HuH-7.5 (cell line): ENCODE measurements at places on chromosomes 1 and 21.

DNA sequence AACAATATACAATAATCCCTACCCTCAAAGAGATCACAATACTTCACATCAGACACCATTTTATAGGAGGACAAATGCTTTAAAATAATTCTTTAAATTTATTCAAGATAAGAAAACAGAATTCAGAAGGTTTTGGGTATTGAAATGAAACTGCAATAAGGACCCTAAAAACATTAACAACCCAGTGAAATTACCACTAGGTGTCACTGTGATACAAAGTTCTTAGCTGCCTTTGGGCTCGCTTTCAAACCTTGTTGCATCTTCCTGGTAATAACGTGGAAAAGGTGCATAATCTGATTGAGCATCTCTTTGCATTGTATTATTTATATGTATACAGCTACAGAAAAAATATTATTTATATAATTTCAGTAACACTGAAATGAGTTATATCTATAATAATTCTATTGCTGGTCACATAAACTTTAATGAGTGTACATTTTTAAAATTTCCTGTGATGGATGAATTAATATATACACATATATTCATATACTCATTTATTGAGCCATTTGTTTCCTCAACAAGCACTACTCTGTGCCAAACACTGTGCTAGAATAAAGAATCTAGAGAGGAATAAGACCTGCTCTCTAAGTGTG, 185.2 kb downstream of the FAF1 start:
- peak; percentile 6 for DNase-seq

- DNase-seq: no peak
These were observed 168.3 kb downstream of the PLPP3 start for GRCh38 chr1:56411021-56411420.

DNA sequence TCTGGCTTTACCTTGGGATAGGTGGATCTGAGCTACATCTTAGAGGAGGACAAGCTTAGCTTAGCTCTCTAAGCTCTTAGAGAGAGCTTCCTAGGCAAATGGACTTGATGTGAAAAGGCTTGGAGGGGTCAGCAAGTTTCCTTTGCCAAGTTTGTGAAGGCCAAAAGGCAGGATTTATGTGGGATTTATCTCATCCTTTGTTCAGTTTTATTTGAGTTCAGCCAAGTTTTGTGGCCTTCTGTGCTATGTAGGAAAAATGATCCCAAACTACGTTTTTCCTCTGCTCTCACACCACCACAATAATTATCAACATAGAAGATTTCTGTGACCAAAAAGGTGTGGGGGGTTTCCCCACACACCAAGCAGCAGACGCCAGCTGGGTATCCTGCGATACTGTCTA, 26.0 kb upstream of the RNF11 start:
- DNase-seq: no peak

DNA sequence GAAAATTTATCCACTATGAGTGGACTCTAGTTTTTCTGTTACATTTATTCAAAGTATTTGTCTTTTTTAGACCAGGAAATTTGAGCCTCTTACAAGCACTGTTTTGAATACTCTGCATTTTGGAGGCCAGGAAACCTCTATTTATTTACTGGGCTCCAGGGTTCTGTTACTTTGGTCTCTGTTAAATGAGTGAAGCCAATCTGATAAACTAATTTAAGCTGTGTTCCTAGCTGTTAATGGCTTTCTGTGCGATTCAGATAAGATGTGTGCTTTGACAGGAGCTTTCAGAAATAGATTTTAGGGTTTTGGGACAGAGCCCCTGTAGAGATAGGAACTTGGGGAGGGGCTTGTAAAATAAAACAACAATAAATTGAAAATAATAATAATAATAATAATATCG, 23.9 kb downstream of the ACKR1 start:
- DNase-seq: no peak

DNA sequence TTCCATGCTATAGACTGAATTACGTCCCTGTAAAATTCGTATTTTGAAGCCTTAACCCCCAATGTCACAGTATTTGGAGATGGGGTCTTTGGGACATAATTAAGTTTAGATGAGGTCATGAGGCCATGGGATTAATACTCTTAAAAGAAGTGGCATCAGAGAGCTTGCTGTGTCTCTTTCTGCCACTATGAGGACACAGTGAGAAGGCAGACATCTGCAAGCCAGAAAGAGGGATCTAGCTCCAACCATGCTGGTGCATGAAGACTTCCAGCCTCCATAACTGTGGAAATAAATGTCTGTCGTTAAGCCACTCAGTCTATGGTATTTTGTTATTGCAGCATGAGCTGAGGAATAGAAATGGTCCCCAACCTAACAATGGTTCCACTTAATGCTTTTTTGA, 99.0 kb downstream of the LTN1 start:
- DNase-seq: no peak

GRCh38 chr1:162905174-162906158, 44.5 kb upstream of the CCDC190 start:
- DNase-seq: no peak

DNA sequence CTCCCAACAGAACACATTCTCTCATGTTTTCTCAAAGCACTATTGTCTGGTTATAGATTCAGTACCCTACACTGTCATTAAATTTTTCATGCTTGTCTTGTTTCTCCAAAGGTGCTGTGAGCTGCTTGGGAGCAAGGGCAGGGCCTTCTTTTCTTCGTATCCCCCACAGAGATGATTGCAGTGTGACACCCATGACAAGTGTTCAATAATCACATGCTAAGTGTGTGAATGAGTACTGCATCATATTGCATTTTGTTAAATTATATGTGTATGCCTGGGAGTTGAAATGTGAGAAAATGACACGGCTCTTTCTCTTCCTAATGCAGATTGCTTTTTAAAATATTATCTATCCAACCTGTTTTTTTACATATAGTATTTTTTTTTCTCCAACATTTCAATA, 57.3 kb upstream of the MAGI3 start:
- no peak for DNase-seq

DNA sequence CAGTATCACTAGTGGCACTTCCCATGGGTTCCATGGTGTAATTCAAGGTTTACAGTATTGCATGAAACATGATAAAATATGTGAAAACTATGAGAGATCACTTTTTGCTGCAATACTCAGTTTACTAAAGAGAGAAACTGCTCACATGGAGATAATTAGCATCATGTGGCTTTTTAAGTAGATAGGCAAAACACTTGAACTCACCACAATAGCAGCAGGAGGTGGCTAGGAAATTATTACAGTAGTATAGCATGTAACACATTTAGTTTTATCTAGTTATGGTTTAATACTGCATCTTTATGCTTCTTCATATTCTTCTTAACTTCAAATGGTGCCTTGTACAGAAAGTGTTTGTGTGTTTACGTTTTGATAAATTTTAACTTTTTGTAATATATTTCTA, 698.5 kb upstream of the BRINP3 start:
- DNase-seq: no peak

DNA sequence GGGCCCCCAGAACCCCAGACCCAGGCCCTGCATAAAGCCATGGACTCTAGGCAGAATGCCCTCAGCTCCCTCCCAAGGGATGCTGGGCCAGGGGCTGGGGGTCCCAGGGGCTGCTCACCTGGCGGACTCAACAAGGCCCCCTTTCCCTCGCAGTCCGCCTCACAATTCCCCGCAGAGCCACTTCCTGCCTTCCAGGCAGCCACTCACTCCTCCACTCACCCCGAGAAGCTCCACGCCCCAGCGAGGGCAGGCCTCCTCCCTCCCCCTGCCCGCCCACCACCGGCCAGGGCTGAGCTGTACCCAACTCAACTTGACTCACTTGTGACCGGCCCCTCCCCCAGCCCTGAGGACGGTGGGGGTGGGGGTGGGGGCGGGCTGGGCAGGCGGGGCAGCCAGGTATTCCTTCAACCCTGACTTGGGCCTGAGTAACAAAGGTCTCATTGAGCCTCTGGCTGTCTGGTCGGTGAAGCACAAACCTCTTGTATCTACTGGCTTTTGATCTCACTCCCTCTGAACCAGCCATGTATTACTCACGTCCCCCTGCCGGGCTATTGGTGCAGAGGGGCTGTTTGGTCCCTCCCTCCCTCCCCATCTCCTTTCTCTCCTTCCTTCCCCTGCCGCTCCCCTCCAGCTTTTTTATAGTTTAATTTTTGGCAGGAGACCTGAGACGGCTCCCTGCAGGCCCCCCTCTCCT, 5.9 kb downstream of the BLACAT1 start:
- no peak for DNase-seq

DNA sequence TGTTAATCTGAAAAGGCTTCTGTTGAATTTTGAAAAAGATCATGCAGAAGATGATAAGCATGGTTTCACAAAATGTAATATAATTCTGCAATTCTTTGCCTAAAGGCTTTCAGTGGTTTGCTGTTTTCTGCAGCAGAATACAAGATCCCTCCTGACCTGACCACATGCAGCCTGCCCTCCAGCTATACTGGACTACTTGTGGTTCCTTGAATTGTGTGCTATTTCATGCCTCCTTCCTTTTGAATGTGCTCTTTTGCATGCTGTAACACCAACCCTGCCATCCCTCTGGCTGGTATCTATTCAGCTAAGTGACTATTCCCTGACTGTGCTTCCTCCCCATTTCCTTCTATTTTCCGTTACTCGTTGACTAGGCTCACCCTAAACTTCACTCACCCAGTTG, 55.5 kb downstream of the CACNA1E start:
- no peak for DNase-seq

DNA sequence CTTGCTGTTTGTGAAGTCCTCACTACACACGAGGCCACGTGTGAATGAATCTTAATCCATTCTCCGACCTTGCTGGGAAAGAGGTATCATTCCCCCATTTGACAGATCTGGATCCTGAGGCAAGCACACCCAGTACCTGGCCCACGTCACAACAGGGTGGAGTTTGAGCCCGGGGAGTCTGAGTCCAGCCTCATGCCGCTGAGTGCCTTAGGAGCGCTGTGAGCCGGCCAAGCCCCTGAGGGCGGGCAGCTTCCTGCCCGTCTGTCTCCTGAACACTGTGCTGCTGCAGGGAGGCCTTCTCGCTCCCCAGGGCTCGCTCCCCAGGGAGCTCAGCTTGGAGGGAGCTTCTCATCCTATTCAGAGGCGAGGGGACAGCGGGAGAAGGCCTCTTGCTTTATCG, 29.7 kb downstream of the SLC45A1 start:
- DNase-seq: no peak

- DNase-seq: no peak
These were observed 18.4 kb upstream of the F3 start for GRCh38 chr1:94559921-94560320.

DNA sequence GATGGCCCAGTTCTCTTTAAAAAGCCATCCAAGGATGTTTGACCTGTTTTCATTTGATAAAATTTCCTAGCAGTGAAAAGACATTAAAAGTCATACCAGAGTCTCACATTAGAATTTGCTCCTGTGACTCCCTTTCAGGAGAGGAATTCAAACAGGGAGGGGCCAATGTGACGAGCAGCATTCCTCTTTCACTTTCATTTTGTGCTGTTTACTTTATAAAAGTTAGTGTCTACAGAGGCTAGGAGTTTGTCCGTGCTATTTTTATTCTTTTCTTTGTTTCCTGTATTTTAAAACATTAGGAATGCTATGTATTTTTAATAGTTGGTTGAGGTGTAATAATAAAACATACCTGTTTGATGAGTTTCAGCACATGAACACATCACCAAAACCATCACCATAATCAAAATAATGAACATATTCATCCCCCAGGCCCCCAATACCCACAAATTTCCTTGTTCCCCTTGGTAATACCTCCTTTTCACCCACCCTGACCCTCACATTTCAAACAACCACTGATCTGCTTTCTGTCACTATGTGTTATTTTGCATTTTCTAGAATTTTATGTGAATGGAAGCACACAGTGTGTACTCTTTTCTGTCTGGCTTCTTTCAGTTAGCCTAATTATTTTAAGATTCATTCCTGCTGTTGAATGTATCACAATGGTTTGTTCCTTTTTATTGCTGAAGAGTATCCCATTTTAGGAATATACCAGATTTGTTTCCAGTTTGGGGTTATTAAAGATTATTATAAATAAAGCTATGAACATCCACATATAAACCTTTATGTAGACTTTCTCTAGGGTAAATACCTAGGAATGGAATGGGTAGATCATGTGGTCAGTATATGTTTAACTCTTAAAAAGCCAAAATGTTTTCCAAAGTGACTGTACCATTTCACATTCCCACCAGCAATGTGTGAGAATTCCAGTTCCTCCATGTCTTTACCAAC, 129.5 kb downstream of the TENT5C start:
- DNase-seq: no peak

GRCh38 chr1:216984536-216984935, 261.3 kb upstream of the ESRRG start:
- DNase-seq: no peak

DNA sequence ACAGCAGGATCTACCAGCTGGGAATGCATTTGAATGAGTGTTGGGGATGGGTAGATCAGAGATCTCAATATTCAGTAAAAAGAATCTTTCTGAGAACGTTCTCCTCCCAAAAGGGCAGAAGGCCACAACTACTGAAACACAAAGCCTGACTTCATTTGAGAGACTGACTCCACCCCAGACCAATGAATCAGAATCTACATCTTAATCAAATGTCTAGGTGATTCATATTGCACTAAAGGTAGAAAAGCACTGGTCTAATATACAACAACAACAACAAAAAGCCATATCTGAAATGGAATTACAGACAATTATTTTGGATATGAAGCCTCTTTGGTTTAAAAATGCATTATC, 123.9 kb downstream of the SMYD3 start:
- DNase-seq: no peak

DNA sequence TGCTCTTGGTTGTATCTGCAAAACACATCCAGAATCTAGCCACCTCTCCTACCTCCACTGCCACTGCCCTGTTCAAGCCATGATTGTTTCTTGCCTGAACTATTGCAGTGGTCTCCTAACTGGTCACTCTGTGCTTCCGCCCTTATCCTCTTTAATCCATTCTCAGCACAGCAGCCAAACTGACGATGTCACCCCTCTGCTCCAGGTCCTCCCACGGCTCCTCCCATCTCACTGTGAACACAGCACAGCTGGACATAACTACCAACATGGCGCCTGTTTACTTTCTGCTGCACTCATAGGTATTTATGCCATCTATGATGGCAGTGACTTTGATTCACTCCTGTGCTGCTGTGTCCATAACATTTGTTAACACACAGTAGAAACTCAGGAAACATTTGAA, 406.7 kb downstream of the DISC1 start:
- DNase-seq: no peak

DNA sequence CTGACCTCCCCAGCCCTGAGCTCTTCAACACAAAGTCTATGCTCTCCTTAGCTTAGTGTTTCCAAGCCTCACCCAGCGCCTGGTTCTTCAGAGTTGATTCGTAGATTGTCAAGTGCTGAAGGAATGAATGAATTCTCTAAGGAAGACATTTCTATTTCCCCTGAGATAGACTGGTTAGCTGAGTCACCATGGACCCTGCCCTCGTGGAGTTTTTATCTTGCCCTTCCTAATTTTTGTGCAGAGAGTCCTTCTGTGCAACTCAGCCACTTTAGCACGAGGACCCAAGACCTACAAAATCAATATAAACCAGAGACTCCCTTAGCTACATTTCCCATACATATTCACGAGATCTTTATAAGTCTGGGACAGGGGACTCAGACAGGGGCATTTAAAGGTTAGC, 2.6 kb upstream of the CD244 start:
- DNase-seq: no peak

DNA sequence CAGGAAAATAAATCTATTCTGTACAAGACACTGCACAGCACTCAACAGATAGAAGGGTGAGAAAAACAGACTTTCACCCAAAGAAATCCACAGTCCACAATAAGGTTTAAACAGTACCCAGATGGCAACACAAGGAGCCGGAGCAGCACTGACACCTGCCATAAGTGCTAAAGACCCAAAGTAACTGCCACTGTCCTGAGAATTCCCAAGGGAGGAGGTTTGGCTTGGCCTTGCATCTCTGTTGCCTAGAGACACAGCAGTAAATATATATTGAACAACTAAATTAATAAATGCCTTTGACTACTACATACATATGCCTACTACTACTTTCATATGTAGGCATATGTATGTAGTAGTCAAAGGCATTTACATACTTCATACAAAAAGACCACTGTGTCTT, 68.0 kb downstream of the VAV3 start:
- no peak for DNase-seq
